ENCODE measurements at places on chromosomes 4 and X.

GRCh38 chr4:137394018-137394417, 138.3 kb downstream of the PCDH18 start:
- DNase-seq: no peak

- DNase-seq: no peak
Observed at GRCh38 chr4:4260185-4260751, 12.2 kb upstream of the TMEM128 start.

DNA sequence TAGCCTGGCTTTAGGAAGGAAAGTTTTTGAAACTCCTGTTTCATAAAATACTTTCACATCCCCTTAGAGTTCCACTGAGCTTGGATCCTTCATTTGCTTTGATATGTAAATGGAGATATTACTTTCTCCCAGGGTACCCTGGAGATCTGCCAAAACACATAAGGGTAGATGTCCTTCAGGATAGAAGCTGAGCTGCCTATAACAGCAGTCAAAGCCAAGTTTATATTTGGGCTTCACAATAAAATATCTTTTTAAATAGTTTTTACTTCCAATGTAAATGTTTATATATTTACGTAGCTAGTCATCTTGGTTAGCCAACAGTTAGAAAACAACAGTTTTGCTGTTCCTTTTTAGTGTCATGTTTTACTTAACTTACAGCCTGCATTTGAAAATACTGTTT, 742.3 kb upstream of the POU3F4 start:
- DNase-seq: no peak

DNA sequence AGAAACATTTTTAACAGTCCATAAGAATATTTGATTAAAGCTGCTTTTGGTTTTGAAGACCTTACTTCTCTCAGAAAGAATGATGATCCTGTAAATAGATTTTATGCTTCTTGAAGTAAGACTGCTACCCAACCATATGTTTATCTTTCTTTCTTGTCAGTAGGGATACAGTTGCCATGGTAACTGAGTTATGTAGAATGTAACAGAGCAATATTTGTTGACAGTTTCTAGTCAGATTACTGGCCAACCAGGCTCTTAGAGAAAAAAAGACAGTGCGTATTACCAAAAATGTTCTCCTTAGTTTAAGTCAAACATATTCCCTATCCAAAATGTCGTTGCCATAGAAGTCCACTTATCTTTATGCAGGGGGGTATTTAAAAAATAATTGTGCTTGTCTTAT, 456.8 kb downstream of the PRR32 start:
- DNase-seq: no peak

DNA sequence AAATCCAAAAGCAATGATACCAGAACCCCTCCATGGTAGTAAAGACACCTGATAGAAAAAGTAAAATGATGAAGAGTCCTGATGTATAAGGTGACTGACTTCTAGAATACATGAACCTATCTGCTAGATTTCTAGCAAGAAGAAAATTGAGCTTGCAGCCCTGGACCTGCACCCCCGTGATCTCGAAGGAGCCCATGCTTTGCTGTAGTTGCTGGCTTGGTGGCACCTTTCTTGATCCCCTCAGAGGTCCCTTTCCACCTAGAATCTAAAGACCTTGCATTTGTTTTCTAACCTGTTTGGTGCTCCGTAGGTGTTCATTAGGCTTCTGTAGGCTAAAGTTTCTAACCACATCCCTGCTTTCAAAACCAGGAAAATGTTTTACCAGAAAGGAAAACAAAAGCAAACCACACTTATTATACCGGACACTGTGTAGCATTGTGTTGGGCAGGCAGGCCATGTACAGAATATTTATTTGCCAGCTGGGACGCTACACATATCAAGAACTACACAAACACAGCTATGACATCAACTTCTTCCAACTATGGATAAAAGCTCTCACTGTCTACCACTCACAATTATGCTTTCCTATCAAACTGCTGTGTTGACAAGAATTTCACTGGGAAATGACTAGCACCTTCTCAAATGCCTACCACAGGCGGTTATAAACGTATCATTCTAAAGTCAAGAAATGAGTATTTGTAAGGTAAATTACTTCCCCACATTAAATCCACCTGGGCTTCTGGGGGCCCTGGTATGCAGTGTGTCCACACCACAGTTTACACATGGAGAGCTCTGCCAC, 316.2 kb downstream of the UNC5C start:
- DNase-seq: no peak

GRCh38 chrX:154607370-154607769, 11.7 kb downstream of the CTAG1B start:
- no peak for DNase-seq

- no peak for DNase-seq
Observed at GRCh38 chrX:110853610-110854009, 58.0 kb upstream of the CHRDL1 start.

DNA sequence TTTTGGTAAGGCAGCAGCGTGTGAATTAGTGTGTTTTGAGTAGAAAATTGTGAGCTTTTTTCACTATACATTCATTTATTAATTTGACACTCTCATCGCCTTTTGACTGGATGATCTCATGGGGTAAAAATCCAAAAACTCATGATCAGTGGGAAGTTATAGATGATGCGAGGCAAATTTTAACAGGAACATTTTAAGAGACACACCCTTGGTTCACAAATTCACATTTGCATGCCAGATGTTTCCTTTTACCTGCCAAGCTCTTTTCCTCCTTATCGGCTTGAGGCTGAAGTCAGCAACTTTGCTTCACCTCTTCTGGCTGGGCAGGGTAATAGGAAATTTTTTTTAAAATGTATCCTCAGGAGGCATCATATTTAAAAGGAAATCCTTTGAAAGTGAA, 318.0 kb upstream of the HS3ST1 start:
- no peak for DNase-seq

DNA sequence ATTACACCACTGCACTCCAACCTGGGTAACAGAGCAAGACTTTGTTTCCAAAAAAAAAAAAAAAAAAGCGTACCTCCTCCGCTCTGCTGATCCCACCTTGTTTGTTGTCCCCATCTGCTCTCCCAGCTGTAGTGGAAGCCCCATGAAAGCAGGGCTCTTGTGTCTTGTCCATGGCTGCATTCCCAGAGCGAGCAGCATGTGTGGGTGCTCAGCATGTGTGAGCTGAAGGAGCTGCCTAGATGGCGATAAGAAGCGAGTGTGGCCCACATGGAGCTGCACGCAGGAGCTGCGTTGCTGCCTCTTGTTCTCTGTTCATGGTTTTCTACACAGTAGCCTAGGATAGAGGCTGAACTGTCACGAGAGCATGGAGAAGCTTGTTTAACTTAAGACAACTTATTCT, 12.4 kb downstream of the NSD2 start:
- DNase-seq: no peak

DNA sequence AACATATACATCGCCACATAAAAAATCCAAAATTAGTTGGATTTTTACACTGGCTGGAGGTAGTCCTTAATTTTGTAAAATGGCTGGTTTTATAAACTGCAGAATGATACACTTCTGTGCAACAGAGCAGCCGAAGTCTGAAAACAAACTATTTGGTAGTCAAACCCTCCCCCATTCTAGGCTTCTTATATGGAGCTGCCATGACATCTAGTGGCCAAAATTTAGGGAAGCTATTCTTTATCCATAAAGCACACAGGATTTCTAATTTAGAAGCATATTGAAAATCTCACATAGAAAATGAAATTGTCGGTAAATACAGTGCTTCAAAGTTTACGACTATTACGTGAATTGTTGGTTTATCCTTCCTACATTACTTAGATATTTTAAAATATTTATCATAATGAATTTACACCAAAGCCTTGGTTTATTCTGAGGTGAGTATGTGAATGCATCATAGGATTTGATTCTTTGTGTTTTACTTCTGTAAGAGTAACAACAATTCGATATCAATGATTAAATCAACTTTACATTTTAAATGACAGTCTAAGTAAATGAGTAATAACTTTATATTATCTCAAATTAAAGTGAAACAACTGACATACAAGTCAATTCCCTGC, 113.4 kb upstream of the FAM241A start:
- no peak for DNase-seq

DNA sequence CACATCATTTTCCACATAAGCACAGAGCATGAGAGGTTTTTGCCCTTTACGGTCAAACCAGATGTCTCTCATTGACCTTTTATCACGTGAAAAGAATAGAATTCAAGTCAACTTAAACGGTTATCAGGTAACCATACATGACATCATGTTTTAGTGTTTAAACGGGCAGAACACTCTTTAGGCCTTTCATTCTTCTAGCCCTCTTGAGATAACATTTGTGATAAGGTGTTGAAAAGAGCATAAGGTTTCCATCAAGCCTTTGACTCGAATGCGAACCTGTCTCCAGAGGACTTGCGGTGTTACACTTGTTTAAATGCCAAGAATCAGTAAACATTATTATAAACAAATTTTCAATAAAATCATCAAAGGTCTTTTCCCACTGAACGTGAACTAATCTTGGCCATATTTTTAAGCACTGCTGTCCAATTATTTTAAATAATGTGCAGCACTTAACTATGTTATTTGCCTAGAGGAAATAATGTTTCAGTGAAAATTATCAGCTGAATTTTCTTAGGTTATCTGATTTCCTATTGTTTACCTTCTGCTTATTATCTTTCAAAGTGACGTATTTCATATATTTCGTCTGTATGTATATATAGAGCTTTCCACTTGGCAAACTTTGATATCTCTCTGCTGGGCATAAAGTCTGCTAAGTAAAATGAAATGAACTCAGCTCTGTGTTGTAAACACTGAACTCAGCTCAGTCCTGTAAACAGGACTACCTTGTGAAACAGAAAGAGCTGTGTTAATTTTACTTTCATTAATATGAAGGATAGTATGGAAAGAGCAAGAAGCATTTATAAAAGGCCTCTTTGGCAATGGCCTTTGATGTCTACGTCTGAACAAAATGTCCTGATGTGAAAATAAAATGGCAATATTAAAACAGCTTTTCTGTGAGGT, 33.3 kb downstream of the TENM3 start:
- DNase-seq: no peak

- DNase-seq: no peak
Observed at GRCh38 chr4:103478734-103479133, 241.1 kb downstream of the TACR3 start.

- no peak for DNase-seq
Observed at GRCh38 chr4:184911310-184911709, 85.5 kb upstream of the ACSL1 start.

- no peak for DNase-seq
Observed at GRCh38 chr4:164892018-164892417, 15.0 kb downstream of the APELA start.

- DNase-seq: no peak
Observed at GRCh38 chr4:2257361-2258081, 4.4 kb downstream of the MXD4 start.

GRCh38 chrX:102129473-102129872, 4.0 kb downstream of the TCEAL2 start:
- DNase-seq: no peak

DNA sequence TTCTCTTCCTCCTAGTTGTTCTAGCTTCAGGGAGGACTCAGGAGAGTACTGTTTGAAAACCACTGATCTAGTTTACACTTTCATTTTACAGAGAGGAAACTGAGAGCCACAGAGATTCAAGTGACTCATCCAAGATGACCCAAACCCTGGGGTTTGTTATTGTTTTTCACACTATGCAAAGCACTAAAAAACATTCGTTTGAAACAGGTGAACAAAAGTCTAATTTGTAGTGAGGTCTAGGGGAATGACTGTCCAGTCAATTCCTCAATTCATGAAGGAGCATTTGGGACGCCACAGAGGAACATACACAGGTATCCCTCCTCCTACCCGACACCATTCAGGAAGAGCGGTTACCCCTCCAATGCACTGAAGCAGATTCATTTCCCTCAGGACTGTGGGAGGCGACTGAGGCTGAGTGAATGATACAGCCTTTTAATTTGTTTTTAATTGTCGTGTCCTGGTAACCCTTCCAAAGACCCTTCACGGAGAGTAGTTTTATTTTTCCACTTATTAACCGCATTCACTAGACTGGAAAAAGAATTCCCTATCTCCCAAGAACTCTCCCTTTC, 30.3 kb downstream of the TLR10 start:
- DNase-seq: no peak

DNA sequence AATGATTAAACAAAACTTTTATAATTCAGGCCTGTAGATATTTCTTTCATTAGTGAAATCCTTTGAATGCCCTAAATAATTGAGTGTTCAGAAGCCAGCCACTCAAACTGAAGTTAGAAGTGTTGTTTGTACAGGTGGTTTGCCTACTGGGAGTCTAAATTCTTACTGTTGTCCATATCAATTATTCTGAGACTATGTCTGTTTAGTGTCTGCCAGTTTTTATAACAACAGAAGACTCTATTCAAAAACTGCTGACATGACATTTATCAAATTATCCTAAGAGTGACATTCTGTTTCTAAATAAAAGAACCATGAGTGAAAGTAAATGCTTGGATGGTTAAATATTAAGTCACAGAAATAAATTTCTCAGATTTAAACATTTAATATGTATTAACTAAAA, 375.1 kb downstream of the FAT4 start:
- no peak for DNase-seq

- no peak for DNase-seq
Observed at GRCh38 chr4:168566726-168567125, 69.9 kb downstream of the PALLD start.

GRCh38 chr4:99336553-99336952, 15.4 kb upstream of the ADH1B start:
- no peak for DNase-seq

- no peak for DNase-seq
Observed at GRCh38 chr4:101339332-101339731, 8.0 kb downstream of the PPP3CA start.

DNA sequence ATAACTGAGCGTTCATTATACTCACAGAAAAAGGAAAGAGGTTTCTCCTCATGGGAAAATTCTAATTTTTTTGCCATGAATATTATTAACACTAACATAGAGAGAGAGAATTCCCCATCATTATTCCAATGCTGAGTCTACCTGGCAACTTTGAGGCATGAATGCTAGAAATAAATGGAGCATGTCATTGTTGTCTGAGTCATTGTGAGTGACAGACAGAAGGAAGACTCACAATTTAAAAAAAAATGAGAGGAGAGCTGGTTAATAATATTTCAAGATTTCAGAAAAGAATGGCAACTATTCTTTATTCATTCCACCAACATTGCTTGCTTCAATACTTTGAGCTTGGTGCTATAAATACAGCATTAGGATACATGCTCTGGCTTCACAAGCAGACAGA, 170.4 kb upstream of the HS3ST1 start:
- DNase-seq: no peak

- no peak for DNase-seq
Observed at GRCh38 chr4:35506161-35506560, 738.2 kb downstream of the ARAP2 start.

GRCh38 chr4:123297836-123298235, 98.8 kb upstream of the SPRY1 start:
- no peak for DNase-seq

- DNase-seq: no peak
Observed at GRCh38 chr4:17112292-17112659, 213.8 kb upstream of the LDB2 start.

GRCh38 chrX:15497865-15498264, 2.7 kb upstream of the BMX start:
- DNase-seq: peak; percentile 10

DNA sequence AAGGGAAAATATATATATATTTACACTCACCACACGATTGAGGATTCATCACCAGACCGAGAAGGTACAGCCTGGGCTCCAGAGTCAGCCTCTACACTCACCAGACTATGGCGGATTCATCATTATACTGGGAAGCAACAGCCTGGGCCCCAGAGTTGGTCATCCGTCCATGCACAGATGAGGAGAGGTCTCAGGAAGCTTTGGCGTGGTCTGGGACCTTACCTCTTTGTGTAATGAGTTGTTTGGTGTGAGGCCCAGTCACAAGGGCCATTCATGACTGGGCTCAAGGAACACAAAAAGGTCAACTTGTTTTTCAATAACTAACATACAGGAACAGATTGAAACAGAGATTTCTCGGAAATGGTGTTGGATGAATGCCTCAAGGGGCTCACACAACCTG, 926.1 kb downstream of the FAM133A start:
- no peak for DNase-seq

All from activated CD4-positive, alpha-beta T cell treated with anti-CD3 and anti-CD28 coated beads for 1 hour (primary cell).